ENCODE measurements at places on chromosomes 1 and 21. TPM values are rescaled to one million over a fixed set of nuclear protein-coding genes. Genes with fewer than 3 reads are reported as not detected.
A peak's percentile ranks its signal among the peaks of the same experiment; 100 is the strongest.

The MCL1 gene
- 125 TPM for total RNA-seq

GRCh38 chr1:44010935-44011471, 19.6 kb downstream of the CCDC24 start:
- no peak for DNase-seq

The ZNF436 gene
- total RNA-seq = 9.9 TPM

DNA sequence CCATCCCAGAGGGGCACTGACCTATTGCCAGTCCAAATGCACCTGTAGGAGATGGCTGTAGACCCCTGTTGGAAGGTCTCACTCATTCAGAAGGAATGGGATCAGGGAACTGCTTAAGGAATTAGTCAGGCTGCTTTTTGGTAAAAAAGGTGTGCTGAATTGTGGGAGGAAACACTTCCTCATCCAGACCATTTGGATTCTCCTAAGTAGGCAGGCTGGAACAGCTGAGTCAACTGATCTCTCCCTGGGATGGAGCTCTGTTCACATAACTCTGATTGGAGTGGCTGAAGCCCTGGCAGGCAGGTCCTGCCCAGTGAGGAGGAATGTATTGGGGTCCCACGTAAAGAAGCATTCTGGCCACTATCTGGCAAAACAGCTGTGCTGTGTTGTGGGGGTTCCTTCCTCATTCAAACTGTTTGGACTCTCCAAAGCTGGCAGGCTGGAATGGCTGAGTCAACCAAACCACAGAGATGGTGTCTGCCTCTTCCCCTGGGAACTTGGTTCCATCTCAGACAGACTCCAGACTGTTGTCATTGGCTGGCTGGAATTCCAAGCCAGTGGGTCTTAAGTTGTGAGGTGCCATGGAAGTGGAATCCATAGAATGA, 70.7 kb upstream of the PDC start:
- DNase-seq = no peak

GRCh38 chr1:7302126-7302525, 469.0 kb upstream of the VAMP3 start:
- no peak for DNase-seq

DNA sequence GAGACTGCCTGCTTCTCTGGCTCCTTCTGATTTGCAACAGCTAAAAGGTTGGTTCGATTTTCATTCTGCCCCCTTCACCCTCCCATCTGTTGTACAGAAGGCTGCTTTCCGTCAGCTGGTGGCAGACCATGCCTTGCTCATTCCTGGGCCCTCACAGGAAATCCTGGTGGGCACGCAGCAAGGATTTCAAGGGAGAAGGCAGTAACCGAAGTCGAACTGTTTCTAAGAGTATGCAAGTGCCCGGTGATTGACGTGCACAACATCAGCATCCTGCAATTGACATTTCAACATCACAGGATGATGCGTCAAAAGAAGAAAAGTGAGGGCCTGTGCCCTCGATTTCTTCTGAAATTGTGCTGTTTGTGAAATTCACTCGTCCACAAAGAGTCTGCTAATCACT, 83.8 kb downstream of the PLPP3 start:
- no peak for DNase-seq

The KIF14 gene
- total RNA-seq = 17.5 TPM

- DNase-seq = no peak
These were observed 96.1 kb downstream of the LACTBL1 start for GRCh38 chr1:22876359-22877111.

DNA sequence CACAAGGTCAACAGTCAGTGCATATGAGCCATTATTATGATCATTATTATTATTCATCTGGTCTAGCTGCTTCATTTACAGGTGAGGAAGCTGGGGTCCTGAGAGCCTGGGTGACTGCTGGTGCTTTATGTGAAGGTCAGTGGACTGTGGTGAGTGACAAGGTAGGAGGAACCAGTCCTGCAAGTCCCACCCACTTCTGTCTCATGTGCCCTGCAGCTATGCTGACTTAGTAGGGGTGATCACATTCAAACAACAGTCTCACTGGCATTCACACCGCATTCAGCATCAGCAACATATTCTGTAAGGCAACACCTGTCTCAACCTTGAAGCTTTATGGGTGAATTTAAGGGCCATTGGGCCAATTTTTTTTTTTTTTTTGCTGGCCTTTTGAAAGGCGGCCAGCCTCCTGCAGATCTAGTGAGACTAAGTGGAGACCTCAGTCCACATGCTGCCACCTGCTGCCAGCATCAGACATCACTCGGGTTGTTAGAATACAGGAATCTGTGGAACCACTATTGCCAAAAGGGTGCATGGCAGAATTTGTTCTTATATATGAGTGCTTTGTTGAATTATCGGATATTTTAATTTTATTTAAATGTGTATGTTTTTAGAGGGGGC, 59.9 kb upstream of the CACNA1E start:
- DNase-seq = peak; percentile 27

DNA sequence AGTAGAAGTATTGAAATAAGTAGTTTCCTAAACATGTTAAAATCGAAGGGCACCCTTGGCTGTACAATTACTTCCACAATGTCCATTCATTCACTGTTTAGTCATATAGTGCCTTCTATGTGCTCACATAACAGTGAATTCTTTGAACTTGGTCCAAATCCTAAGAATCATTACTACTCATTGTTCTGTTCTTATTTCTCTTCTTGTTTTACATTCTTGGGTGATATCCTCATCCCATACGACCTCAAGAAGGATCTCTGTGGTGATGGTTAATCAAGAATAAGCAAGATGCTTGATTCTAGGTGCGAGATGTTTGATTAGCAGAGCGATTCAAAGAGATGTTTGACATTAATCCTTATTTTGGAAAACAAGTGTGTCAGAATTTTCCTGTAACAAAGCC, 667.4 kb upstream of the ZP4 start:
- no peak for DNase-seq

The AGT gene
- total RNA-seq = 892 TPM

The PLPP3 gene
- 65.8 TPM for total RNA-seq

The FLAD1 gene
- 32.8 TPM for total RNA-seq

GRCh38 chr1:153444078-153444477, 16.4 kb downstream of the S100A7 start:
- no peak for DNase-seq

The NES gene
- total RNA-seq = 16.6 TPM

DNA sequence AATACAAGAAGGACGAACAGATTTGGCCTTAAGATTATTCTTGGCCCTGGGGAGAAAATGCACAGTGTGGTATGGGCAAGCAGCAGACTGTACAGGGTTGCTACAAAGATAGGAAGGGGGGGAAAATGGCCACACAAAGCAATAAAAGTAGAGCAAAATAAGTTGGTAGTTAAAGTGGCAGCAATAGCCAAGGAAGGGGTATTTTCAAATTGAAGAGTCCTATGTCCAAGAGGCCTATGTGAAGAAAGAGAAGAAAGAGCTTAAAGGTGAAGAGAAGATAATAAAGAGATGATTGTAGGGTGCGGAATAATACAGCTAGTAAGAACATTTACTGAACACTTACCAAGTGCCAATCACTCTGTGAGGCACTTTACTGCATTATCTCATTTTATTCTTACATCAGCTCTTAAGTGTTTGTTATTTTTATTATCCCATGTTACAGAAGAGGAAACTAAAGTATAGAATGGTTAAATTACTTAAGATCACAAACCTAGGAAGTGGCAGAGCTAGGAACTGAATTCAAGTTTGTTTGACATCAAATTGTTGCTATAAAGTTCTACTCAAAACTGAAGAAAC, 88.1 kb upstream of the TTC39A start:
- no peak for DNase-seq

- DNase-seq = no peak
These were observed 50.9 kb downstream of the TARBP1 start for GRCh38 chr1:234427950-234428646.

The MCOLN2 gene
- not detected for total RNA-seq

- no peak for DNase-seq
These were observed 1.2 kb upstream of the PSMB2 start for GRCh38 chr1:35642471-35642955.

DNA sequence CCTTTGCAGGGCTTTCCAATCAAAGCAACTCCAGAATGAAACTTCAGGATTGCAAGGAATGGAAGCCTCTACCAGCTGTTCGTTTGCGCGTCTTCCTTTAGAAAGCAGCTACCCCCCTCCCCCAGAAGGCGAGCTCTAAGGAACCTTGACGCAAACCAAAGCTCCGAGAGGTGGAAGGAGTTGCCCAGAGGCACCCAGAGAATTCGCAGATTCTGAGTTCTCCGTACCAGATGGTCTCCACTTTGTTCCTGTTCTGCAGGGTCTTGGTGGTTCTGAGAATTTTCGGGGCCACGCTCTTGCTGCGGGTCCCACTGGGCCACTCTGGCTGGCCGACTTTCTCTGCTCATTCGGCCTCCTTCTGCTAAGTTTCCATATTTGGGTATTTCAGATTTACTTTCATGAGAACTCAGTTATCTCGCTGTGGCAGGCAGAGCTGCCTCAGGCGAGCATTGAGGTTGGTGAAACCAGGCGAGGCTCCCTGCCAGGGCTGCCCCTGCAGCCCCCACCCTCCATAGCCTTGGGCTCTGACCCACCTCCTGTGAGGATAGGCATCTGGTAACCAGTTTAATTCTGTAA, 801 bp downstream of the TRAF5 start:
- no peak for DNase-seq

Measured in HepG2 (cell line).